Stimulated activated CD8-positive, alpha-beta memory T cell treated with anti-CD3 and anti-CD28 coated beads, Interleukin-4, amount 100 ng/mL, for 1 hour (primary cell): ENCODE measurements at places on chromosomes 1 and 21.

GRCh38 chr21:34186109-34186719, 112.8 kb downstream of the MRPS6 start:
- DNase-seq: no peak

- DNase-seq: no peak
These were observed 85.4 kb downstream of the IGSF21 start for GRCh38 chr1:18192974-18193373.

GRCh38 chr21:45406801-45407628, 2.0 kb downstream of the COL18A1 start:
- no peak for DNase-seq

GRCh38 chr1:3152143-3152542, 83.1 kb downstream of the PRDM16 start:
- DNase-seq: no peak

DNA sequence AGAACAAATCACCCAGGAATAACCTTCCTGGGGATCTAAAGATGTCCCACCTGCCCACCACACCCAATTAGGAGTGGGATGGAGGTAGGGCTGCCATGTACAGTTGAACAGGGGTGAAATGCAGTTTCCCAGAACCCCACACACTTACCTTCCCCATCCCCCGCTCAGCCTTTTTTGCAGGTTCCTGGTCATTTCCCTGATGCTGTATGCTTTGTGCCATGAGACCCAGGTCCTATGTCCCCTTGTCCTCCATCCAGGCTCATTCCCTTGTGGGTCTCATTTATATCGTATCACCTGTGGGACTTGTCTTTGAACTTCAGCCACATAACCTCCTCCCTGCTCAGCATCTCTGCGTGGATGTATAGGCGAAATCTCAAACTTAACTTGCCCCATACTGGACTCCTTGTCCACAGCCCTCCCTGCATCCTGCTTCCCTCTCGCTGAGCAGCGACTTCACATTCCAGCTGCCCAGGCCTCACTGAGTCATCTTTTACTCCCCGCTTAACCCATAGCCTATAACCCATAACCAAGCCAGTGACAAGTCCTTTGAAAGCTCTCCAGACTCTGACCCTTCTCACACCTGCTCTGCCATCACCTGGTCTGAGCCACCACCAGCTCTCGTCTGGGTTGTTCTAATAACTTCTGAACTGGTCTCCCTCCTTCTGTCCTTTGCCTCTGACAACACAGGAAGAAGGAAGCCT, 4.7 kb downstream of the LDLRAD2 start:
- DNase-seq: no peak

- no peak for DNase-seq
These were observed 52.2 kb downstream of the STX6 start for GRCh38 chr1:180970333-180971079.

DNA sequence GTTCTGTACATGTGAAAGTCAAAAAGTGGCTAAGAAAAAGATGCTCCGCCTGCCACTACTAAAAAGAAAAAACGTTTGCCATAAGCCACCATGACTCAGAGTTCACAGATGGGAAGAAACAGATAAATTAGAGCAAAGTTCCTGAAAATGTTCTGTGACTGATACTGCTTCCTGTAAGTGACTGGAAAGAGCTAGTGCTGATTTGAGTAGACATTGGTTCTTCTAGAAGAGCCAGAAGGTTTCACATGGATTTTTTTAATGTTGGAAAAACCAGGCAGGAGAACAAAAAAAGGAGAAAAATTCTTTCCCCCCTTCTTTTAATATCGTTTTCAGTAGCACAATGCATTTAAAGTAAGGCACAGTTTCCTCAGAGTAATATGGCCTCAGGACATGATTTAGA, 221.4 kb downstream of the HLX start:
- DNase-seq: no peak
